ENCODE measurements at places on chromosomes 6 and 20.

DNA sequence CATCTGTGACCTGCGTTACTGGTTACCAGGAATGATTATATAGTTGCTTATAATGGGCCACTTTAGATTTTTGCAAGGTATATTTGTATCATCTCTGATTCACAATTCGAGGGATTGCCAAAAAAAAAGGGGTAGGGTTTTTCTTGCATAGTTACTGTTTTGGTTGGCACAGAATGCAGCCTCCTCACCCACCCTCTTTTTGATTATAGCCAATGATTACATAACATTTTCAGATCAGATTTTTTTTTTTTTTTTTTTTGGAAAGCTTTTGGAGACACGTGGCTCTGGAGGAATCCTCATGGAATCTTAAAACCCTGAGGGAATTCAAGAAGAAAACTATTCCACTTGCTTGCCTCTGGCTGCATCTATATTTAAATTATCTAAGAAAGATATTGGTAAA lies 53.7 kb downstream of the UST start:
- peak; percentile 46 for DNase-seq

DNA sequence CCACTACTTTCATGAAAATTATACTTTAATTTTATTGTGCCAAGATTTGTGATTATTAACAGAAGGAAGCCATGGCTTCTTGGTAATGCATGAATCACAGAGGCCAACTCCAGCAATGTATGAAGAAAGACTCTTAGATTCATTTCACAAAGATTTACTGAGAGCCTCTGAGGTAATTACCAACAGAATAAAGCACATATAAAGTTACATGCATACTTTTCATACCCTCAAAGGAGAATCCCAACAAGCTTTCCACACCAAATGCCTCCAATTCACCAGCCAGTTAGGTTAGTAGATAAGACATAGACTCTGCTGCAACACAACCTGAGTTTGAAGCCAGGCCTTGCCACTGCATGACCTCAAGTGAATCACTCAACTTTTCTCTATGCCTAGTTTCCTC lies 41.9 kb downstream of the HBS1L start:
- DNase-seq = no peak

DNA sequence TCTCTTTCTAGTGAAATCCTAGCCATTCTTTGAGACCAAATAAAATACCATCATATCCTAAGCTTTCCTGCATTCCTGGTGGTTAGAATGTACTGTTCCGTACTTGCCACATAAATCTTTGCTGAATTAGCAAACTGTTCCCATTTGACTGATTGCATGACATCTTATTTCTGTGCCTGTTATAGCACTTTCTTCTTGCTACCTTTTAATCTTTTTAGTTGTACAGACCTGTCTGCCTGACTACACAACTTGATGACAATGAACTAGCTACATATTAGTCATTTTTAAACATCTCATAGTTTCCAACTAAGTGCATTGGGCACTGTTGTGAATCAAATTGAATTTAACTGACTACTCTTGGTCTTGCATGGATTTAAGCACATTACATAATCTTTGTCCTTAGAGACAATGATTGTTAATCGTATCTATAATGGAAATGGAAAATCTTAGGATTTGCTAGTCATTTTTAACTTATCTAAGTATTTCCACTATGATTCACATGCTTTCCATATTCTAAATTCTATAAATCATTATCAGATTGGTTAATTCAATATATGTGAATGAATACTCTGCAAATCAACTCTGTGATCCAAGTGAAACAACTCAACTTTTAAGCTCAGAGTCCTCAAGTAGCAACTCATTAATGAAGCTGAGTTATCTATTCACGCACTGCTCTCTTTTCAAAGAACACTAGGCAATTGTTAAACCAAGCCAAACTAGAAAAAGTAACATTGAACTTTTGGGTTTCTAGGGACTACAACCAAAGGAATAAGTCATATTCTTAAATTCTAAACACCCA lies 109.0 kb downstream of the TNFRSF21 start:
- no peak for DNase-seq

DNA sequence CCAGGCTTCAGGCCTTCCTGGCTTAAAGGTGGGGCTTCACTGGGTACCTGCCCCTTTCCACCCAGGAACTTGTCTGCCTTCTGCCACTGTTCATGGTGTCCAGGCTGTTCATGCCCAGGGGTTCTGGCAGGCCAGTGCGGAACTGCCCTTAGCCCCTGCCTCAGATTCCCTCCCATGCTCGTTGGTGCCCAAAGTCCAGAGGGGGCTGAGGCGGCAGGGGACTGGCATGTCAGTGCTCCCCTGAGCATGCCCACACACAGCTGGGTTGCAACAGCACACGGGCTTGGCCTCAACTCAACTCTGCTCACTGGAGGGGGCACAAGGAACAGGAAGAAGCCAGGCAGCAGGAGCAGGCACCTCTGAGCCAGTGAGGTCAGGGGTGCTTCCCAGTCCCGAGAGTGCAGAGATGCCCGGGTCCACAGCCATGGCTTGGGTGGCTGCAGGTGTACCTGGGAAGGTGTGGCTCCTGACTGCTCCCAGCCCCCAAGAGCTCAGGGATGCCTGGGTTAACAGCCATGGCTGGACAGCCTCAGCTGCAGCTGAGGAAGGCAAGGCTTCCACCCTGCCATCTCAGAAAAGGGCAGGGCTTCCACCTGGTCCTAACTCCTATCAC lies 845.9 kb downstream of the EYS start:
- no peak for DNase-seq

All from fibroblast of the conjunctiva (primary cell).